ENCODE measurements at places on chromosomes 1 and 21.

GRCh38 chr1:2778220-2778592 is 23.3 kb downstream of the TTC34 start:
- DNase-seq, result no peak
- H3K27ac ChIP-seq, result no peak overlapping the region
- no peaks in the 10 kb centered on the region for H3K4me1 ChIP-seq
- H3K36me3 ChIP-seq, result no peaks in the 10 kb centered on the region
- H3K27me3 ChIP-seq, result no peaks in the 10 kb centered on the region
- H3K4me3 ChIP-seq, result no peak overlapping the region

- no peaks in the 10 kb centered on the region for H3K4me1 ChIP-seq
- no peaks in the 10 kb centered on the region for H3K36me3 ChIP-seq
- peaks cover 7% of the 10 kb centered on the region for H3K27me3 ChIP-seq
- H3K27ac ChIP-seq, result no peak overlapping the region
- no peak overlapping the region for H3K4me3 ChIP-seq
Observed at GRCh38 chr1:22922640-22923039, 50.0 kb downstream of the LACTBL1 start.

- no peaks in the 10 kb centered on the region for H3K27me3 ChIP-seq
- no peaks in the 10 kb centered on the region for H3K4me1 ChIP-seq
- no peaks in the 10 kb centered on the region for H3K36me3 ChIP-seq
- DNase-seq, result no peak
Observed at GRCh38 chr1:159641221-159641620, 53.6 kb downstream of the APCS start.

GRCh38 chr21:44466351-44466954 is 11.1 kb downstream of the LRRC3 start:
- no peak overlapping the region for H3K4me3 ChIP-seq
- no peaks in the 10 kb centered on the region for H3K4me1 ChIP-seq
- no peak for DNase-seq
- no peaks in the 10 kb centered on the region for H3K36me3 ChIP-seq
- no peaks in the 10 kb centered on the region for H3K27me3 ChIP-seq
- no peak overlapping the region for H3K27ac ChIP-seq

DNA sequence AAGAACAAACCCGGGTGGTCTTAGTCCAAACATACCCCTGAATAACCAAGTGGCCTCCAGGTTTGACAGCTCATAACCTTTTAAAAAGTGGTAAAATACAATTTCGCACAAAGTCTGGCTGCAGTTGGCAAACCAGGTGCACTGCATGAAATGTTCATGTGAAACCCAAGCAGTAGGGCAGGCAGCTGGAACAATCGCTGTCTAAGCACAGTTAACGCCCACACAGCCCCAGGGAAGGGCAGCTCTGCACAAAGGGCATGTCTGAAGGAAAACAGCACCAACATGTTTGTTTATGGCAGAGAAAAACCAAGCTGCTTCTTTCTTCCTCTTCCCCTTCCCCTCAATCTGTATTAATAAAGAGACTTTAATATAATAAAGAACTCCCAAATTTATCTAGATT is 49.5 kb downstream of the KIAA1614 start:
- H3K4me3 ChIP-seq, result no peak overlapping the region
- no peak for DNase-seq
- H3K27ac ChIP-seq, result peak overlapping the region; percentile 76
- no peaks in the 10 kb centered on the region for H3K36me3 ChIP-seq
- peaks cover 35% of the 10 kb centered on the region for H3K4me1 ChIP-seq

DNA sequence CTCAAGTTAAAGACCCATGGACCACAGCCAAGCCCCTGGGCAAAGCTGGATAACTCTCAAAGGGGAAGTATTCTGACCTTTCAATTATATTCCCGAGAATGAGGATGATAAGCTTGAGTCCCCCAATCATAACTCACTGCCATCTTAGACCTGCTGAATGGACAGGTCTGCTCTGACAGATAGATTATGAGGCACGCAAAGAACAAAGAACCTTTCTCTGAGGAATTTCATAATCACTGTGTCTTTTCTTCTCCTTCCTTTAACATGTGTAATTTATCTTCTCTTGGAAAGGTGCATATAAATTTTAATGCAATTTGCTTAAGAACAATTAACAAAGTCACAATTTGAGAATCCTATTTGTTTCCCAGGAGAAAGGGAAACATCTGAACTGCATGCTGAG is 22.0 kb downstream of the PIGM start:
- no peaks in the 10 kb centered on the region for H3K27me3 ChIP-seq
- H3K36me3 ChIP-seq, result no peaks in the 10 kb centered on the region

- H3K27me3 ChIP-seq, result no peaks in the 10 kb centered on the region
- no peak for DNase-seq
- no peaks in the 10 kb centered on the region for H3K36me3 ChIP-seq
Observed at GRCh38 chr1:162856260-162856659, 4.7 kb downstream of the CCDC190 start.

DNA sequence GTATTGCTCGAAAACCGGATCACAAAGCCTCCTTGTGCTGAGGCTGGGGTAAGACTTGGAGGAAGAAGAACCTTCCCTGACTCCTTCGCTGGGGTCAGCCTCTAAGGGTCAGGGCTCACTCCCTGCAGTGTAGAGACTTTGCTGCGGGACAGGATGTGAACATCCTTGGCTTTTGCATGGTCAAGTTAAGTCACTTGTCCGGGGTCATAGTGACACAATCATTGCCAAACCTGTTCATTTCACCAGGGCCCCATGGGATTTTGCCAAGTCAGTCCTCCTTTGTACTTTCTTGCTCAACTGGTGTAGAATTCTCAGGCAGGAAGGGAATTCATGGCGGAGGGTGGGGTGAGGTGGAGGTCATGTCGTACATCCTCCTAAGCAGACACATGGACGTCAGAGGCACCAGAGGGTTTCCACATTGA is 24.7 kb upstream of the IL10 start:
- H3K27me3 ChIP-seq, result no peaks in the 10 kb centered on the region
- no peak overlapping the region for H3K27ac ChIP-seq
- H3K4me1 ChIP-seq, result no peaks in the 10 kb centered on the region
- DNase-seq, result no peak
- H3K4me3 ChIP-seq, result no peak overlapping the region
- H3K36me3 ChIP-seq, result no peaks in the 10 kb centered on the region

GRCh38 chr1:184882957-184883815 is 91.1 kb downstream of the NIBAN1 start:
- no peaks in the 10 kb centered on the region for H3K27me3 ChIP-seq
- peak overlapping the region; percentile 9 for H3K27ac ChIP-seq
- DNase-seq, result no peak
- no peak overlapping the region for H3K4me3 ChIP-seq

DNA sequence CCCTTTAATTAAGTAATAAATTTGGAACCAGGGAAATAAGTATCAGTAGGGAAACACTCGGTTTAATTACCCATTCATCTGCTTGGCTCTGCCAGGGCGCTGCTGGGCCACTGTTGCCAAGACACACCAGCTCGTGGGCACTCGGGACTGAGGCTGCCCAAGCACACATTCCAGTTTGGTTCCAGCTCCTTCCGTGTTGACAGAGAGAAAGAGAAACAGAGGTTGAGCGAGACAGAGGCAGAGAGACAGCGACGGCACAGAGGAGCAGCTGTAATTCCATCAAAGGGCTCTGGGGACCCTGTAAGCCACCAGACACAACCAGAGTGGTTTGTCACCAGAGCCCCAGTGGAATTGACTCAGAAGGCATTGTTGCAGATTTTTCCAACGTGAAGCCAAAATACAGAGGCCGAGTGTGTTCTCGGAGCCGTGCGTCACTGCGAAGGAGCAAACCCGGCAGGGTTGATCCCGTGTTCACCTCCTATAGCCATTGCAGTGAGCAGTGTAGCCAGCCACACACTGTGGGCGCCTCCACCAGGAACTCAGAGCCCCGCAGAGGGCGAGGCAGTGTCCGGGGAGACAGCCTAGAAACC is 33.5 kb downstream of the SYF2 start:
- peak overlapping the region; percentile 44 for H3K27ac ChIP-seq
- DNase-seq, result no peak
- H3K4me1 ChIP-seq, result no peaks in the 10 kb centered on the region
- H3K36me3 ChIP-seq, result no peaks in the 10 kb centered on the region

- no peak overlapping the region for H3K27ac ChIP-seq
- no peaks in the 10 kb centered on the region for H3K27me3 ChIP-seq
- no peaks in the 10 kb centered on the region for H3K4me1 ChIP-seq
Observed at GRCh38 chr1:68199603-68200002, 32.7 kb downstream of the WLS start.

- no peak for DNase-seq
- no peaks in the 10 kb centered on the region for H3K27me3 ChIP-seq
- no peak overlapping the region for H3K27ac ChIP-seq
Observed at GRCh38 chr1:185488808-185489207, 171.8 kb upstream of the IVNS1ABP start.

- H3K4me3 ChIP-seq, result no peak overlapping the region
- no peaks in the 10 kb centered on the region for H3K36me3 ChIP-seq
- peak overlapping the region; percentile 63 for H3K27ac ChIP-seq
- DNase-seq, result no peak
- no peaks in the 10 kb centered on the region for H3K27me3 ChIP-seq
Observed at GRCh38 chr1:184574588-184574987, 180.1 kb downstream of the EDEM3 start.

- no peaks in the 10 kb centered on the region for H3K36me3 ChIP-seq
- H3K27ac ChIP-seq, result no peak overlapping the region
- H3K27me3 ChIP-seq, result no peaks in the 10 kb centered on the region
- no peak for DNase-seq
Observed at GRCh38 chr1:238063454-238063853, 172.7 kb upstream of the ZP4 start.

- no peaks in the 10 kb centered on the region for H3K36me3 ChIP-seq
- DNase-seq, result no peak
- no peaks in the 10 kb centered on the region for H3K27me3 ChIP-seq
- no peak overlapping the region for H3K4me3 ChIP-seq
- H3K4me1 ChIP-seq, result no peaks in the 10 kb centered on the region
Observed at GRCh38 chr21:31176080-31176551, 137.8 kb upstream of the KRTAP19-8 start.

DNA sequence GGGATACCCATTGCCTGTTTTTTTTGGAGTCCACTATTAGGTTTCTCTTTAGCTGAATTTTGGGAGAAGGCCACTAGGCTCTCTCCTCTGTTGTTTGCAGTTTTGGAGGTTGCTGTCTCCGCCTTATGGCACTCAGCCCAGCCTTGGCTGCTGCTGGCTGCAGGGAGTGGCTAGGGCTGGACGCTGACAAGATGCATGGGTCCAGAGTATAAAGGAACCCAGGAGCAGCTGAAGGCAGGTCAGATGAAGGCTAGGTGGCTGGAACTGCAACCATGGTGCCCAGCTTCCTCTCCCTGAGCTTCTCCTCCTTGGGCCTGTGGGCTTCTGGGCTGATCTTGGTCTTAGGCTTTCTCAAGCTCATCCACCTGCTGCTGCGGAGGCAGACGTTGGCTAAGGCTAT is at the start of gene CYP4B1:
Gene CYP4B1 (plus strand): TSS at position 237 of the 400 bp plus-strand sequence. CDS start 36 bp downstream, at position 273.
- DNase-seq, result peak; percentile 87
- H3K4me1 ChIP-seq, result no peaks in the 10 kb centered on the region
- H3K36me3 ChIP-seq, result no peaks in the 10 kb centered on the region
- H3K27ac ChIP-seq, result peak within 1 kb of the TSS; percentile 91
- peak within 1 kb of the TSS; percentile 44 for H3K4me3 ChIP-seq

DNA sequence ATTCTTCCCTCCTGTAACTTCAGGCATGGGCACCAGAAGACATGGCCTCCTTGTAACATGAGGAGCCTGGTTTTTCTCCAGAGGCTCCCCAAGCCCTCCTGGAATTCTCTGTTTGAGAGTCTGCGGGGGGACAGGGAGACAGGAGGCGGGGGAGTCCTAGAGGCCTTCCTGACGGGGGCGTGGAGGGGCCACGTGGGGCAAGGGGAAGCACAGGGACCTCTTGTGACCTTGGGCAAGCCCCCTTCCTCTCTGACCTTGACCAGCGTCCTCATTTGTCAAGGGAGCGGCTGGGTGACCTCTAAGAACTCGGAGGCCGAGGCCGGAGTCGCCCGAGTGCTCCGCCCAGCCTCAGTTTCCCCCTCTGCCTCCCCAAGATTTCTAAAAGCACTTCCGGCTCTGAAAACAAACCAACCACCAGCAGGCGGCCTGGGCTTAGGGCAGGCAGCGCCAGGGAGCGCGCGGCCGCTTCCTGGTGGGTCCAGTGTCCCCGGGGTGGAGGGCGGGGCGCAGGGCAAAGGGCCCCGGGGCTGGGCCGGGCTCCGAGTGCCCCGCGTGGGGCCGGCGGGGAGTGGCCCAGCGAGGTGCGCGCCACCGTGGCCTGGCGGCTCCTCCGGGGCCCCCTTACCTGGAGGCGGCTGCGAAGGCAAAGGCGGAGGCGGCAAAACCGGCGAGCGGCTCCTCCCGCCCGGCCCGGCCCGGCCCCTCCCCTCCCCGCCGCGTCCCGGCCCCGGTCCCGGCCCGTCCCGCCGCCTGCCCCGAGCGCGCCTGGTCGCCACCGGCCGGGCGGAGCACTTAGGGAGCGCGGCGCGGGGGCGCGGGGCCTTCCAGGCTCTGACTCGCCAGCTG is at the start of gene TMCO4:
Gene TMCO4 (minus strand): TSS at position 687 of the 846 bp plus-strand sequence. CDS start 19,158 bp downstream, outside the sequence.
- DNase-seq, result peak; percentile 27
- peak within 1 kb of the TSS; percentile 71 for H3K4me3 ChIP-seq
- H3K27me3 ChIP-seq, result no peaks in the 10 kb centered on the region
- no peaks in the 10 kb centered on the region for H3K36me3 ChIP-seq

DNA sequence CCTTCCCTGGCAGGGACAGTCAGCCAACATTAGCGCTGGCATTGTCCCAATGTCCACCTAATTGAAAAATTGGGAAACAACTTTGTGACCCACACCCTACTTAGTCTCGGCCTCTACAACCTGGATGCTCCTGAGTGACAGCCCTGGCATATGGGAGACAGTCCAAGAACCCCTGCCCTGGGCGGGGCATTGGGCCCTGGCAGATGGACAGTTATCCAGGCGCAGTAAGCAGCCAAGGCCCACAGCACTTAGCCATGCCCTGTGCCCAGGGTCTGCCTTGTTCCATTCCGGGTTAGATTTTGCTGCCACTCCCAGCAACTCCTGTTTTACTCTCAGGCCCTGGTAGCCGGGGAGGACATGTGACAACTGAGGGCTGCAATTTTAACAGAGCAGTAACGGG is 50.3 kb downstream of the NFASC start:
- no peak overlapping the region for H3K4me3 ChIP-seq
- no peaks in the 10 kb centered on the region for H3K4me1 ChIP-seq
- DNase-seq, result no peak
- H3K27ac ChIP-seq, result no peak overlapping the region
- no peaks in the 10 kb centered on the region for H3K36me3 ChIP-seq
- no peaks in the 10 kb centered on the region for H3K27me3 ChIP-seq

DNA sequence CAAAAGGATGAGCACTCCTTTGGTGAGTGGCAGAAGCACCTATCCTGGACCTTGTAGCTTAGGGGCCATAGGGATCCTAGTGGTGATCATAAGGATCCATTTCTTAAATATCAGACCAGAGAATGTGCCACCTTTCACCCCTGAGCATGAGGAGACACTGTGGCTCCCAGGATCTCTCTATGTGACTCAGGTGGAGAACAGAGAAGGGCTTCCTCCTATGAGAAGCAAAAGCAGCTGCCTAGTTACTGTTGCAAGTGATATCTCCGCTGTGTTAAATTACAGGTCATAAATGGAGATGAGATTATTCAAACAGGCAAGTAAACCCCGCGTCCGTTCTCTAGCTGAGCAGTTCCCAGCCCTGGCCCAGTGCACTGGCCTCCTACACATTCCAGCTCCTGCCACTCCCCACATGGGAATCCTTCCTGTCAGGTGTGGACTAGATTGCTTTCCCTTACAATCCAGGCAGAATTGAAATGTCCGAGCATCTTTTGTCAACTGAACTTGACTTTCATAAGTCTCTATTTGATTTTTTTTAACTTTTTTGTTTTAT is 26.3 kb downstream of the CLEC20A start:
- H3K27me3 ChIP-seq, result no peaks in the 10 kb centered on the region
- no peaks in the 10 kb centered on the region for H3K36me3 ChIP-seq
- no peak overlapping the region for H3K4me3 ChIP-seq
- no peak overlapping the region for H3K27ac ChIP-seq

All from tibial nerve (tissue), 4 donors.